ENCODE measurements at places on chromosomes 7 and 10. TPM values are rescaled to one million over a fixed set of nuclear protein-coding genes. Genes with fewer than 3 reads are reported as not detected.

The ABCC2 gene
- 6.7 TPM for total RNA-seq

The GPRIN2 gene
- not detected for total RNA-seq

The GSTO2 gene
- total RNA-seq, result 2.3 TPM

The FBXO24 gene
- total RNA-seq, result 2.1 TPM

The PWWP2B gene
- total RNA-seq, result 9.9 TPM

The CDK14 gene
- total RNA-seq, result 0.47 TPM

The TMEM140 gene
- 31.3 TPM for total RNA-seq

The RTKN2 gene
- 12.2 TPM for total RNA-seq

The OPN1SW gene
- total RNA-seq, result not detected

The SEMA3A gene
- total RNA-seq, result 0.78 TPM

The ZNF786 gene
- 18.6 TPM for total RNA-seq

The TOMM7 gene
- 701 TPM for total RNA-seq

DNA sequence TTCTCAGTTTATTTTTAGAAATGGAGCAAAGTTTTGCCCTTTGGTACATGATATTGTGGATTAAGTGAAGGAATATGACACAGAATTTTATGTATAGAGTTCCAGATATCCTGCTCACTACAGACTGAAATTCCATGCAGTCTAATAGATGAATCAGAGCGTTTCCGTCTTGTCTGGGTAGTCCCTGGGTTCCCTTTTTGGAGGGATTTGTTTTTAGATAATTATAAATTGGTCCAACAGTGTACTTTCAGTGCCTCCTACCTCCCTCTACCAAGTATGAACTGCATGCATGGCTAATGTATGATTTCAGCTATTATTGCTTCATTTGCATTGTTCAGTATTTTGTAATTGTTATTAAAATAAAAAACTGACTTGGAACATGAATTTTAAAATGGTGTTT is 74.4 kb downstream of the SEPTIN7 start:
- DNase-seq, result no peak

GRCh38 chr10:34249634-34250033 is 565.5 kb downstream of the PARD3 start:
- DNase-seq, result no peak

DNA sequence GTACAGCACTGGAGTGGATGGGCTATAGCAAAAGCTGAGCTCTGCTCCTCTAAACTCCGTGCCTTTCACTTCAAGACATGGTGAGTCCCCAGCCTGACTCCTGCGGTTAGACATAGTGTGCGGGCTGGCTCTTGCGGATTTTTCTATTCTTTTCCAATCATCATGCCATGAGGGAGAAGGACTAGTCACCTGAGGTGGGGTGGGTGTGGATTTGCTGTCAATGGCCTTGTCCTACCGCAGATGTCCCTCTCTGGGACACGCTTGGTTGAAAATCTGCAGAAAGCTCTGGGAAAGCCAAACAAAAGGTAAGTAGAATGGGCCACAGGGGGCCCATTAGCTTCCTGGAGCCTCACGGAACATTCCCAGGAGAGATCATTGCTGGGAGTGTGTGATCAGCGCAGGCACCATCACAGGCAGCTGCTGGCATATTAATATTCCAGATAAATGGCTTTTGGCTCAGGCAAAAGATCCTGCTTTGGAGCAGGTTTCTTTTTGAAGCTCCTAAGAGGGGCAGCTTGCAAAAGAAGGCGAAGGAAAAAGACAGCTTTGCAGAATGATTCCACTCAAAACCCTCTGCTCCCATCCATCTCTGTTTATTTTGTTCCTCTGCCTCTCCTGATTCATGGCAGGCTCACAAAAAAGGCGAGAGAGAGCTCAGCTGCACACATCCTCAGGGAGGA is 509.0 kb upstream of the ZMIZ1 start:
- no peak for DNase-seq

DNA sequence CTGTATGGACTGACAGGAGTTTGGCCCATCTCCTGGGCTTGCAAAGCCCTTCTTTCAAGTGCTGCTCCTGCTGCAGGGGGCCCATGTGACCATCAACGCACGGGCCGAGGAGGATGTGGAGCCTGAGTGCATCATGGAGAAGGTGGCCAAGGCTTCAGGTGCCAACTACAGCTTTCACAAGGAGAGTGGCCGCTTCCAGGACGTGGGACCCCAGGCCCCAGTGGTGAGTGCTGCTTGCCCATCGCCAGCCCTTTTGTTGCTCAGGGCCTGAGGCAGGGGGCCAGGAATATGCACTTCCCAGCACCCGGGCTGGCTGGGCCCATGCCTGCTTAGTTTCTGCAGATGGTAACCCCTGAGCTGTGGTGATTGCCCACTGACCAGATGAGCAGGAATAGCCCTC is 8.7 kb downstream of the PGAM2 start:
- DNase-seq, result no peak

- no peak for DNase-seq
These were observed 125.7 kb upstream of the CXCL12 start for GRCh38 chr10:44510379-44511115.

- no peak for DNase-seq
These were observed 245.6 kb upstream of the FZD8 start for GRCh38 chr10:35887685-35888084.

GRCh38 chr10:86285136-86285790 is 81.3 kb downstream of the GRID1 start:
- no peak for DNase-seq

- DNase-seq, result no peak
These were observed 86.6 kb downstream of the STRA8 start for GRCh38 chr7:135320268-135320667.

DNA sequence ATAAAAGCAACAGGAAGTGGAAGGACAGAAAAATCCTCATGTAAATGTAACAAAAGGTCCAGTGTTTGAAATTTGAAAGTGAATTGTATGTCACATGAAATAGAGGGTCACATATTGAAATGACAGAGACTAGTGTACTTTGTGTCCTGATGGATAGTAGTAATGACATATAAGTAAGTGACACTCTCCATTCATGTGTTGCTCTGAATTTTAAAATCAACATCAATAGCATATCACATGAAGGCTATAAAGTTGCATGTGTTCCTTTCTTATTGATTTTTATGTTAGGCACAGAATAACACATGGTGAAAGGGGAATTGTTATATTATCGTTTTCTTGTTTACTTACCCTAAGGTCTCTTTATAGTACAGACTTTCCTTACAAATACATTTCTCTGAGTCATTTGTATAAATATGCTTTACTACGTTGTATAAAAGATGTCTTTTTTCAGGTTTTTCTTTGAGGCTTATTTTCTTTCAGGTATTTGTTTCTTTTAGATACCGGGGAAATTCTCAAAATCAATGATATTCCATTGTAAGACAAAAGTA is 104.6 kb upstream of the CACNA2D1 start:
- DNase-seq, result no peak

DNA sequence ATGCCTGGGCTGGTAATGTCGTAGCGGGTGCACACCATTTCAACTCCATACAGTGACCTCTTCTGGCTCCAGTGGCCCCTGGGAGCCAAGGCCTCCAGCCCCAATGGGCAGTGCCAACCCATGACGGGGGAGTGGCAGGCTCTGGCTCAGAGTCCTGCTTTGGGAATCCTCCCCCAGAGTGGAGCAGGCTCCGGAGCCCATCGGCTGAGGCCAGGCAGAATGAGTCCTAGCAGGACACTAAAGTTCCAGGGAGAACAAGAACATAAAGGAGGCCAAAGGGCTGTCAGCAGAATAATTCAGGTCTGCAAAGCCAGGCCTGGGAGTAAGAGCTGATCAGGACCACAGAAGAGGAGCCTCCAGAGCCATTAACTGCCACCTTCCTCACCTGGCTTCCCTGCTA is 33.3 kb downstream of the LBX1 start:
- DNase-seq, result no peak

DNA sequence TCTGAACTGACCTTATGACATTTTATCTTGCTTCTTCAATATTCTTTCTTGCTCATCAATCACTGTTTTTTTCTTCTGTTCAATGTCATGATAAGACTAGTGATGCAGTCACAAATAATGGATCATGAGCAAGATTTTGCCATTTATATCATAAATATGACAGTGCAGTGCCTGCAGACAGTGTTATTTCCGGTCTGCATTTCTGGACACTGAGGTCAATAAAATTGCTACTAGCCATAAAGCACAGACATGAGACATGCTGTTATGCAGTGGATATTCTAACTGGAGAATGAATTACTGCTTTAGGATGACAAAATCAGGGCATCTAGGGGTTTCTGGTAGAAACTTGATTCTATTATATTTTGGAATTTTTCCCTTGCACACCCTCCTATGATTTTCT is 1509.7 kb upstream of the LRRTM3 start:
- no peak for DNase-seq

GRCh38 chr7:43470110-43470509 is 112.8 kb upstream of the STK17A start:
- no peak for DNase-seq

GRCh38 chr7:123844712-123845219 is at the start of gene HYAL4:
HYAL4 (plus strand) TSS chr7:123845169; CDS start chr7:123868274, 23,105 bp downstream.
- DNase-seq, result no peak

- peak; percentile 59 for DNase-seq
These were observed 31.0 kb downstream of the AMZ1 start for GRCh38 chr7:2719007-2719406.

- no peak for DNase-seq
These were observed 12.0 kb upstream of the ZNF33B start for GRCh38 chr10:42650374-42650773.

DNA sequence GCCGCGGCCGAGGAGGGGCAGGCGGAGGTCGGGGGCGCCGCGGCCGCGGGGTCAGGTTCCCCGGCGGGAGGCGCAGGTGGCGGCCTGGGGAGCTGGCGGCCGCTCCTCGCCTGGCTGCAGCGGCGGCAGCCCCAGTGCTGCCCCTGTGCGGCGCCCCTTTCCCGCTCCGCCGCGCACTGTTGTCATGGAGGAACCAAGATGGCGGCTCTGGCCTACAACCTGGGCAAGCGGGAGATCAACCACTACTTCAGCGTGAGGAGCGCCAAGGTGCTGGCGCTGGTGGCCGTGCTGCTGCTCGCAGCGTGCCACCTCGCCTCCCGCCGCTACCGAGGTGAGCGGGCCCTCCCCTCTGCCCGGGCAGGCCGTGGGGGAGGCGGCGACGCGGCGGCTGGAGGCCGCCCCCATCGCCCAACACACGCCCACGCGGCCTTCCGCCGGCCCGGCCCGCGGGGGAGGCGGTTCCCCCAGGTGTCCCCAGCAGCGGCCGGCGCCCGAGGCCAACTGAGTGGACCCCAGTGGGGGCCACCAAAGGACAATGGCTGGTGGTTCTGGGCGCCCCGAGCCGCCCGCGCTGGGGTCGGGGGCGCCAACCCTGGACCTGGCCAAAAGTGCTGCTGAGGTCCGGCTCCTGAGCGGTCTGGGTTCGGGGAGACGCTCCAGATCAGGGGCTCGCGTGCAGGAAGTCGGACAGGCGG is 425 bp downstream of the CASD1 start:
- DNase-seq, result peak; percentile 74

GRCh38 chr7:127876393-127876792 is 154.8 kb downstream of the LRRC4 start:
- no peak for DNase-seq

- no peak for DNase-seq
These were observed 91.1 kb upstream of the GNA12 start for GRCh38 chr7:2934984-2935740.

DNA sequence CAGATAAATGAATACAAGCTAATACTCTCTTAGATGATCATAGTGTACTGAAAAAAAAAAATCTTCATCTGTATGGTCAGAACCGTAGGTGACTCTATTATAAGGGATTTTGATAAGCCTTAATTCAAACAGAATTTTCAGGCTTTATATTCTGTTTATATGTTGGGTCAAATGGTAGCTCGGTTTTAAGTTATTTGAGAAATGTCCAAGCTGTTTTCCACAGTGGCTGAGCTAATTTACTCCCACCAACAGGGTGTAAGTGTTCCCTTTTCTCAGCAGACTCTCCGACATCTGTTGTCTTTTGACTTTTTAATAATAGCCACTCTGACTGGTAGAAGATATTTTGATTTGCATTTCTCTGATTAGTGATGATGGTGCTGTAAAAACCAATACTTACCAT is 328.8 kb upstream of the MAGI2 start:
- DNase-seq, result no peak

- no peak for DNase-seq
These were observed 39.9 kb downstream of the BUB3 start for GRCh38 chr10:123194056-123194455.

GRCh38 chr7:155930527-155930926 is 118.3 kb upstream of the SHH start:
- no peak for DNase-seq

GRCh38 chr10:44334621-44335184 is 50.2 kb downstream of the CXCL12 start:
- no peak for DNase-seq

DNA sequence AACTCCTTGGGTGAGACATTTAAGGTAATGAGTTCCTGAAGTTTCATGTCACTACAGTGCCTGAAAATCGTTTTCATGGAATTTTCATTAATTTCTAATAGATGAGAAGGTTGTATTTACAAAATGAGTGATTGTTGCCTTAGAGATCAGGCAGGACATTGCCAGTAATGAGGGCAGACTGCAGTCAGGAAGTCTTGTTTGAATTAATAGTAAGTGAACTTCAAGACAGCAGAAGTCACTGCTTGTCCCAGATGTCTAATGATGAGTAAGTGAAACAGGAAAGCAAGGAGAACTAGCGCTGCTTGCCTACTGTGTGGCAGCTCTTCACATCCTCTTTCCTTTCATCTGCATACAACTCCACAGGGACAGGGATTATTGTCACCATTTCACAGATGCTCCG is 237.4 kb downstream of the BAMBI start:
- no peak for DNase-seq

- DNase-seq, result peak; percentile 12
These were observed at the start of gene FGFBP3 for GRCh38 chr10:91909117-91909677. FGFBP3 (minus strand) TSS chr10:91909486; CDS start chr10:91908969, 517 bp downstream.

DNA sequence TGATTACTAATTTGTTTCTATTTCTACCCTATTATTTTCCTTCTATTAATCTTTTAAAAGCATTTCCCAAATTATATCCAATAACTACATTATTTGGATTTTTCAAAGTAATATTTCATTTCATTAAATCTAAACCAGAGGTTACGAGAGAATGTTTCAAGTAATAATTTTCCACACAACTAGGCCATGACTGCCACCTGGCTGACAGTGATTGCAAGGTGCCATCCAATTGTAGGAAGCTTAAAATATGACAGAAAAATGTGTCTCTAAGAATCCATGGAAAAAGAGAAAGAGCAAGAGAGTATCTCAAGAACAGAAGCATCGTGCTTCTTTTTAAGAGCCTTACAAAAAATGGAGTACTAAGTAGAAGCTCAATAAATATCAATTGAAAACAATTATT is 48.7 kb downstream of the TPK1 start:
- DNase-seq, result no peak

DNA sequence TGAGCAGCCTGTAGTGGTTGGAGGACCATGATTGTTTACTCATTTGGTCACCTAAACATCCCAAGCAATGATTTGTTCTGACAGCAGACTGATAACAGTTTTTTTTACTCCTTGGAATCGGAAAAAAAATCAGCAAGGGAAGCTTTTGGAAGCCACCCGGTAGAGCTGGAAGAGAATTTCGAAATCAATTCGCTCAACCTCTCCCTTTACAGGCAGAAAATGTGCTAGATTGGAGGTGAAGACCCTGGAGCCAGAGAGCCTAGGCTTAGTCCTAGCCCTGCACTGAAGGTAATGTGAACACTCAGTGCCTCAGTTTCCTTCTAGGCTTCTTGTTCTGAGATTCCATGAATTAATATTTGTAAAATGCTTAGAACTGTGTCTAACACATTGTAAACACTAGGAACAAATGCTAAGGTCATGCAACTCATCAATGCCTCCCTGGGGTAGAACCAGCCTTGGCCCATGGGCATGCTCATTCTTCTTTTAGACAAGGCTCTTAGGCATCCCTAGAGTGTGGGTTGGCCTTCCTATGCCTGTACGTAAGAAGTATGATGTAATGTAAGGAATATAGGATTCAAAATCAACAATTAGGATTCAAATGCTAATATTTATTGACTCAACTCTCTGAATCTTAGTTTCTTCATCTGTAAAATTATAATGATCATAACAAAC is 52.7 kb downstream of the MET start:
- DNase-seq, result no peak
